AG09319 (cell line): ENCODE measurements at places on chromosomes 4 and X.

- no peak for DNase-seq
Measured at GRCh38 chr4:98260047-98260578, 1.1 kb upstream of the RAP1GDS1 start.

GRCh38 chr4:55435141-55435841 is 39.5 kb downstream of the TMEM165 start:
- DNase-seq, result no peak

DNA sequence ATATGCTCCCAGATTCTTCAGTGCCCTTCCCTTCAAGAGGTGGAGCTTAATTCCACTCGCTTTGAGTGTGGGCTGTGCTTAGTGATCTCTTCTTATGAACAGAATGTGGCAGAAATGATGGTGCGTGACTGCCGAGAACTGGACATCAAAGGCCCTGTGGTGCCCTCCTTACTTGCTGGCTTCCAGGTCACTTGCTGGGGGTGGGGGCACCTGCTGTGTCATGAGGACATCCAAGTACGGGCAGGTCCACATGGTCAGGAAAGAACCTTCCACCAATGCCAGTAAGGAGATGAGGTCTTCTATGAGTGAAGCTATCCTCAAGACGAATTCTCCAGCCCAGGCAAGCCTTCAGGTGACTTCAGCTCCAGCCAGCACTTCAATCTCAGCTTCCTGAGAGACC is 95.8 kb downstream of the FAM53A start:
- no peak for DNase-seq

GRCh38 chr4:105546086-105546485 is 6.3 kb upstream of the ARHGEF38 start:
- no peak for DNase-seq

GRCh38 chrX:23228454-23228853 is 106.2 kb upstream of the PTCHD1 start:
- DNase-seq, result no peak

DNA sequence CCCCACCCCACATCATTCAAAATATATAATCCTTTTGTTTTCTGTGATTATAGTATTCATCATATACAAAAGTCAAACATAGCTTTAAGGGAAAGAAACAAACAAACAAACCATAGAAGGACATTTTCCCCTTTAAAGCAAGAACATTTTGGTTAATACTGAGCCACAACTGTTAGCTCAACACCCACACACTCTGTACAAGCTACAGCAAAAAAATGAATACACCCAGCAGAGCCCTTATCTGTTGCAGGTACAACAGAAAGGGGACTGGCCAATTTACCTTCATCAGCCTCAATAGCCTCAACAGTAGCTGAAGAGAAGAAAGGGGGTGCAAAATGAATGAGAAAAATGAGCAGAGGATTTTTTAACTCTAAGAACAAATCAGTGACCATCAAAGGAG is 318.4 kb downstream of the PPP3CA start:
- no peak for DNase-seq

DNA sequence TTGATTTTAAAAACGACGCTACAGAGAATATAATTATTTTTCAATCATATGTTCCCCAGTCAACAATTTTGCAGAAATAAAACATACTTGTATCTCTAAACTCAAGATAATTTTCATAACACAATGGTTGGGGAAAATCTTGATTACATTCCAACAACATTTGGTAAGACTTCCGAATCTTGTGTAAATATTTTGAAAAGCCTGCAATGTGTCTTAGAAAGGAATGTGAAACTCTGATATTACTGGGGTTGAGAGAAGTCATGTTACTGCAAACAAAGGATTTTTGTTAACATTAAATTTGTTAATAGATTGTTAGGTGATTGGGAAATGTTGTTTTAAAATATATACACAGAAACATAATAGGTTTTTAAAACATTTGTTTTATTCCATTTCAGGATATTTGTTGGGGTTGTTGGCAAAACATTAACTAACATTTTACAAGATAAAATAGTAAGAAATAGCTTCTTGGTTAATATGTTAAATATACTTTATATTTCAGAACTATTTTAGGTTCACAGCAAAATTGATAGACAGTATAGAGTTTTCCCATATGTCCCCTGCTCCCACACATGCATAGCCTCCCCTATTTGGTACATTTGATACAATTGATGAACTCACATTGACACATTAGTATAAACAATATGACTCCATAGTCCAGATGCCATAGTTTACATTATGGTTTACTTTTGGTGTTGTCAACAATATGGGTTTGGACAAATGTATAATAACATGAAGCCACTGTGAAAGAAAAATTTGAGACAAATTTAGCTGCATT is 218.6 kb upstream of the FAM47A start:
- DNase-seq, result no peak

DNA sequence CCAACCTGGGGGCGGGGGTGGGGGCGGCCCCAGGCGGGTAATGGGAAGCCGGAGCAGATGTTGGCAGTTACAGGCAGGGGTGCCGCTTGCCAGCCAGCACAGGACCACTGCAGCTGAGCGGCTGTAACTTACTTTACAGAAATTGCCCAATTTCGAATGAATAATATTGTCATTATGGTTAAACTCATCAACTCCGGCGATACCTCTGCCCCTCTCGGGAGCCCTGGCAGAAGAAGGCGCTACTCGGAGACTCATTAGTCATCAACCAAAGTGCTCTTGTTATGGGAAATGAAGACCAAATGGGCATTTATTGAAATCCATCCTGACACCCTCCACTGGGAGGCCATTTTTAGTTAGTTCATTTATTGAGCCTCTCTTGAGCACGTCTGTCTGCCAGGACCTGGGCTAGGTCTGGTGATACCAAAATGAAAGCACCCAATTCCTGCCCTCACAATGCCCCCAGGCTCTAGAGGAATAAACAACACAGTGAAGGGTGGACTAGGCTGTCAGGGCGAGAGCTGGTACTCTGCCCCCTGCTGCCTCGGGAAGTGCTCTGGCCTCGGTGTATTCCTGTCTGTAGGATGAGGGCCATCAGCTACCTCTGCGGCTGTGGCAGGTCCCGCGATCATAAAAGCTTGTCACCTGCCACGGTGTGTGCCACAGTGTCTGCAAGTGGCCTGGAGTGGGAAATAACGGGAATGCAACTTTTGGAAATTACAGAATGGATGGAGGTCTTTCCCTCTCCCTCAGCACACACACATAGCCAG is 159.1 kb upstream of the PSAPL1 start:
- DNase-seq, result no peak

GRCh38 chrX:48919360-48919841 is 577 bp upstream of the PIM2 start:
- no peak for DNase-seq
